Amygdala (tissue), 56 donors: ENCODE measurements at places on chromosomes 11 and 22.

- no peak for DNase-seq
Measured at GRCh38 chr11:78622666-78623065, 48.0 kb upstream of the NARS2 start.

- no peak for DNase-seq
Measured at GRCh38 chr11:32953700-32954099, 61.1 kb downstream of the QSER1 start.

- no peak for DNase-seq
Measured at GRCh38 chr11:101721270-101721669, 137.5 kb upstream of the TRPC6 start.

- no peak for DNase-seq
Measured at GRCh38 chr11:62755086-62755615, 1.2 kb upstream of the ZBTB3 start.

GRCh38 chr22:36206255-36206654 lies 4.6 kb upstream of the APOL4 start:
- DNase-seq = no peak

- no peak for DNase-seq
Measured at GRCh38 chr11:121448011-121448410, 4.1 kb upstream of the SORL1 start.

- no peak for DNase-seq
Measured at GRCh38 chr11:15072551-15073143, 746 bp upstream of the CALCB start.

DNA sequence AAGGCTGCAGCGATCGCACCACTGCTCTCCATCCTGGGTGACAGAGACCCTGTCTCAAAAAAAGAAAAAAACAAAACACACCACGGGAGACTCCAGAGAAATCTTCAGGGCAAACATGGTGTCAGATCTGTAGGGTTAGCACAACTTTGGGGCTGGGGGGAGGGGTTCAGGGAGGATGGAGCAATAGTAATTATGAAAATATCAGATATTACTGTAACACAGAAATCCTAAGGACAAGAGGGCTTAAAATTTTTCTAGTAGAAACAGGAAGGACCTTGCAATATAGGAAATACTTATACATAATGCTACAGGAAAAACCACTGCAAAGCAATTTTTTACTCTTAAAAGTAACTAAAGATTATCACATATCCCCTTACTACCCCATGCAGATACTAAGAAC lies 13.8 kb downstream of the EIF4ENIF1 start:
- DNase-seq = no peak

GRCh38 chr11:96073536-96073935 lies 149.6 kb upstream of the MTMR2 start:
- no peak for DNase-seq

GRCh38 chr11:68897441-68897840 lies 6.2 kb downstream of the MRPL21 start:
- DNase-seq = no peak

- DNase-seq = peak; percentile 64
Measured at GRCh38 chr11:62556108-62556874, 9.7 kb upstream of the AHNAK start.

DNA sequence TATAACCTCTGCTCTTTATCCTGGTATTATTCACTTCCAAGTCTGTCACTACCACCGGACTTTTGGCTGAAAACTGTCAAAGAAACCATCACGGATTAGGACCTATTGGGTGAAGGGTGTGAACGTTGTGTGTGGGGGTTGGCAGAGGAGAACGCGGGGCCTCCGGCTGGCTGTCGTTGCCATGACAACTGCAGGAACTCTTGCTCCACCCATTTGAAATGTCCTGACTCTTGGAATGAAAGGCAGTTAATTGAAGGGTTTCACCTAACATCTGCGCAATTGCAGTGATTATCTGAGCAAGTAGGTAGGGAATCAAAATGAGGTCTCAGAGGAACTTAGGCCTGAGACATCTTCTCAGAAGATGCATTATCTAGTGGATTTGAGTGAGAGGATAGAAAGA lies 60.9 kb upstream of the CLMP start:
- DNase-seq = no peak

- no peak for DNase-seq
Measured at GRCh38 chr11:58938398-58938797, 890 bp upstream of the GLYATL1 start.
